ENCODE measurements at places on chromosomes 3 and 15. TPM values are rescaled to one million over a fixed set of nuclear protein-coding genes. Genes with fewer than 3 reads are reported as not detected.

Gene FAM107A
- total RNA-seq, result 0.41 TPM

Gene NR2E3
- 0.34 TPM for total RNA-seq

Gene SNX1
- 73.9 TPM for total RNA-seq

Gene MKRN2OS
- not detected for total RNA-seq

Gene COL8A1
- not detected for total RNA-seq

Gene GOLGA6L10
- total RNA-seq, result 0.50 TPM

Gene TADA3
- total RNA-seq, result 61.5 TPM

Gene BDH1
- total RNA-seq, result 2.9 TPM

Gene RHOV
- total RNA-seq, result 3.9 TPM

Gene MYO5C
- total RNA-seq, result 6.6 TPM

Gene LMAN1L
- total RNA-seq, result not detected

Gene SLC9A9
- 0.06 TPM for total RNA-seq

Gene CRABP1
- 1.9 TPM for total RNA-seq

Gene SAMMSON
- total RNA-seq, result not detected

Gene PYGO1
- total RNA-seq, result 7.2 TPM

Gene STRIT1
- total RNA-seq, result not detected

Gene ZNF80
- total RNA-seq, result not detected

Gene EFCC1
- 0.02 TPM for total RNA-seq

Gene DGKG
- total RNA-seq, result 7.3 TPM

Gene WNT5A
- total RNA-seq, result 0.59 TPM

Gene ZBTB38
- total RNA-seq, result 77.4 TPM

Gene TGM4
- total RNA-seq, result 0.23 TPM

Gene SLC28A2
- not detected for total RNA-seq

Gene GPR62
- not detected for total RNA-seq

Gene IL17RE
- 1.7 TPM for total RNA-seq

Gene LINGO1
- total RNA-seq, result 9.9 TPM

Gene NUTM1
- not detected for total RNA-seq

Gene BNC1
- 0.65 TPM for total RNA-seq

Gene MAGI1
- total RNA-seq, result 4.0 TPM

Gene HRH1
- 6.9 TPM for total RNA-seq

Gene CCDC191
- 1.5 TPM for total RNA-seq

Measured in A549 treated with AZD2906 at 1 μM for 4 hours (cell line).